Fibroblast of villous mesenchyme (primary cell): ENCODE measurements at places on chromosomes 16 and 17.

DNA sequence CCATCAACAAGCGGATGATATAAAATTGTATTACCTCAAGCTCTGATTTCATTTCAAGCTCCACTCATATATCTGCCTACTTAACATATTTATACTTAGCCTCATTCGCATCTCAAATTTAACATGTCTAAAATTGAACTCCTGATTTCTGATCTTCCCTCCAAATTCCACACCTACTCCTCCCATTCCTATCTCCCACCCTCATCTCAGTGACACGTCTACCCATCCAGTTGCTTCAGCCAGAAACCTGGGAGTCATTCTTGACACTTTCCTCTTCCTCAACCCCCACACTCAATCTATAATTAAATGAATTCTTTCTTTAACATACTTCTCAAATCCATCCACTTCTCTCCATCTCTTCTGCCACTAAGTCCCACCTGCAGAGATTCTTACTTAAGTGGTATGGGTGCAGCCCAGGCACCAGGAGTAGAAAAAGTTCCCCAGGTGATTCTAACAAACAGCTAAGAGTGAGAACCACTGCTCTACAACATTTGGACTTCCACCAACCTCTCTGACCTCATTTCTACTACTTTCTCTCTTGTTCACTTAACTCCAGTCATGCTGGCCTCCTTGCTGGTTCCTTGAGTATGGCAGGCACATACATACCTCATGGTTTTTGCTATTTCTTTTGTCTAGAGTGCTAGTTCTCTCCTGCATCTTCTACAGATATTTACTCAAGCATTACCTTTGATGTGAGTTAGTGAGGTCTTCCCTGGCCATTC, 18.1 kb downstream of the SPOP start:
- no peak for DNase-seq

GRCh38 chr16:86906623-86907022, 328.3 kb downstream of the FOXL1 start:
- DNase-seq: peak; percentile 95

DNA sequence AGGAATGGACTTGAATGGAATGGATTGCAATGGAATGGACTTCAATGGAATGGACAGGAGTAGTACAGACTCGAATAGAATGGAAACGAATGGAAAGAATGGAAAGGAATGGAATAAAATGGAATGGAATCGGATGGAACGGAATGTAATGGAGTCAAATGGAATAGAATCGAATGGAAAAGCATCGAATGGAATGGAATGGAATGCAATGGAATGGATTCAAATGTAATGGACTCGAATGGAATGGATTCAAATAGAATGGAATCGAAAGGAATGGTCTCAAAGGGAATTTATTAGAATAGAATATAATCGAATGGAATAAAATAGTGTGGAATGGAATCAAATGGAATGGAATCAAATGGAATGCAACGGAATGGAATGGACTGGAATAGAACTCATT, 484.9 kb upstream of the WSB1 start:
- peak; percentile 15 for DNase-seq

- DNase-seq: no peak
These were observed 112.4 kb downstream of the IRX3 start for GRCh38 chr16:54174201-54174600.

DNA sequence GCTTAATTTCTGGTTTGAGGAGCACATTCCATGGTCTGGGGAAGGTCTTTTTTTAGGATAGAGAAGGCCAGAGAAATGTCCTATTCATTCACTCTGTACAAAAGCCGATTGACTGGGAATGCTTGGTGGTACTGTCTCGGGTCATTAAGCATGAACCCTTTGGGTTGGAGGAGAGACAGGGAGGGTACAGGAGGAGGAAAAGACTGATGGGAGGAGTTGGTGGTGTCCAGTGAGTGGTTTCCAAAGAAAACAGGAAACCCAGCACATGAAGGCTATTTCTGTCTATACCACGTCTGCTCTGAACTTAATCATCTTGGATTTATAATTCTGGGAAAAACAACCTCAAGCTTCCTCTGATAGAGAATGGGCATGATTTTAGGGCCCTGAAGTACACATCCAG, 111.9 kb downstream of the XYLT1 start:
- DNase-seq: no peak

DNA sequence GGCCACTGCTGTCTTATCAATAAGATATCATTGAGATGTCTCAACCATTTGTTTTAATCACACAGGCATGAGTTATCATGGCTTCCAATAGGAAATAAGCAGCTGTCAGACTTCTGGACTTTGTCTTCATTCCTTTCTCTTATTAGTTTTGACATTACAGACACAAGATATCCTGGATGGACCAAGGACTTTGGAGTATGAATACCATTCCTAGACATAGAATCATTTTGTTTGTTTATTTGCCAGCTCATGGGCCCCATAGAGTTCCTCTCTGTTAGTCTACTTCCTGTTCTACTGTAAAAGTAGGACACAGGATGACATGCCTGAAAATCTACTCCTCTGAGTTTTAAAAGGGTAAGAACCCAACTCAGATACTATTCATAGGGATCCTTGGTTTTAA, 77.7 kb upstream of the KCNJ16 start:
- no peak for DNase-seq

GRCh38 chr16:85625053-85625452, 11.9 kb downstream of the GSE1 start:
- DNase-seq: no peak
